ENCODE measurements at places on chromosomes 5 and 9. TPM values are rescaled to one million over a fixed set of nuclear protein-coding genes. Genes with fewer than 3 reads are reported as not detected.

DNA sequence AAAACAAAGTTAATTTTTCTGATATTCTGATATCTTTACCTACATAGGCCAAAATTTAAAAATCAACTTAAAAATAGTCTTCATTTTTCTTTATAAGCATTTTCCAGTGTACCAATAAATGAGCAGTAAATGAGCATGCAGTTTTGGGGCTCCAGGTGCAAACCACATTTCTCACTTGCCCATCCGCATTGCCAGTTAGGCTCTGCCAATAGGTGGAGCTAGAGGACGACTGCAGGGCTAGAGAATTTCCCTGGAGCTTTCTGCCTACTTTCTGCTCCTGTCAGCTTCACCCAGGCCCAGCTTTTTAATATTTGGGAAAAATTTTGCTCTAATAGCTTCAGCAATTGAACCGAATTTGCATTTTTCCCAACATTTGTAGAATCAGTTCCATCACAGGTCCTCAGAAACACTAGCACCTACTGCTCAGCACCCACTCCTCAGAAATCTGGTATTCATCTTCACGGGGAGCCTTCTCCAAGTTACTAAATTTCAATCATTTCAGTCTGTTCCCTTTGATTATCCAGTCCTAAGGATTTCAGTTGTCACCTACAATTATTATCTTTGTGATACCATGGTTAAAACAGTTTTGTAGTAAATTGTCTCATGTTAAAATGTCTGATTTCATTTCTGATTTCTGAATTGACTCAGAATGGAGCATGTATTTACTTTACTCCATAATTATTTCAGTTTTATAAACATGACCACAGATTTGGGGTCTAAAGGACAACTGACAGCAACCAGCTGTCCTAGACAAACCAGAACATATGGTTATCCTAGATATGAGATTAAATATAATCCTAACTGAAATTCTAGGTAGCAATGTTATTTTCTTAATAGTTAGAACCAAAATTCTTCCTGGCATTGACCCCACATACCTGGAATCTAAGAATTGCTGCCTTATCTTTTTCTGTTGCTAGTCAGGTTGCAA lies 104.6 kb upstream of the FAM174A start:
- peak; percentile 64 for DNase-seq

DNA sequence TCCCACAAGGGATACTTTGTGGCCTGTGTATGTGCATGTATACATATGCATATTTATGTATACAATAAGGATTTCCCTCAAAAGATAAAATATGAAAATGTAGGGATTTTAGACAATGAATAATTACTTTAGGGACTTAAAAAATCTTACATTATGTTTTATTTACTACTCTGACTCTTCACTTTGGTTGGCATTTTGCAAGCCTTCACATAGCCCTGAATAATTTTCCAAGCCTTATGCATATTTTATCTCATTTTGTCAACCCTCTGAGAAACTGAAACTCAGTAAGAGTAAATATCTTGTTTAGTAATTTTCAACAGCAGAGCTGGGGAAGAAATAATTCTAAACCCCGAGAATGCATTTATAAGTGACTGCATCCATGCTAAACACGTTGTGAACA lies 153.0 kb upstream of the SLC24A2 start:
- no peak for DNase-seq

GRCh38 chr5:53956196-53956595 lies 354.2 kb downstream of the ARL15 start:
- DNase-seq, result no peak

Gene ANKS6
- total RNA-seq, result 16.9 TPM

- no peak for DNase-seq
Measured at GRCh38 chr5:76608833-76609232, 14.4 kb downstream of the F2RL2 start.

GRCh38 chr5:149754172-149754880 lies 24.2 kb downstream of the PPARGC1B start:
- DNase-seq, result no peak

Gene PCDHGB2
- total RNA-seq, result 1.5 TPM

DNA sequence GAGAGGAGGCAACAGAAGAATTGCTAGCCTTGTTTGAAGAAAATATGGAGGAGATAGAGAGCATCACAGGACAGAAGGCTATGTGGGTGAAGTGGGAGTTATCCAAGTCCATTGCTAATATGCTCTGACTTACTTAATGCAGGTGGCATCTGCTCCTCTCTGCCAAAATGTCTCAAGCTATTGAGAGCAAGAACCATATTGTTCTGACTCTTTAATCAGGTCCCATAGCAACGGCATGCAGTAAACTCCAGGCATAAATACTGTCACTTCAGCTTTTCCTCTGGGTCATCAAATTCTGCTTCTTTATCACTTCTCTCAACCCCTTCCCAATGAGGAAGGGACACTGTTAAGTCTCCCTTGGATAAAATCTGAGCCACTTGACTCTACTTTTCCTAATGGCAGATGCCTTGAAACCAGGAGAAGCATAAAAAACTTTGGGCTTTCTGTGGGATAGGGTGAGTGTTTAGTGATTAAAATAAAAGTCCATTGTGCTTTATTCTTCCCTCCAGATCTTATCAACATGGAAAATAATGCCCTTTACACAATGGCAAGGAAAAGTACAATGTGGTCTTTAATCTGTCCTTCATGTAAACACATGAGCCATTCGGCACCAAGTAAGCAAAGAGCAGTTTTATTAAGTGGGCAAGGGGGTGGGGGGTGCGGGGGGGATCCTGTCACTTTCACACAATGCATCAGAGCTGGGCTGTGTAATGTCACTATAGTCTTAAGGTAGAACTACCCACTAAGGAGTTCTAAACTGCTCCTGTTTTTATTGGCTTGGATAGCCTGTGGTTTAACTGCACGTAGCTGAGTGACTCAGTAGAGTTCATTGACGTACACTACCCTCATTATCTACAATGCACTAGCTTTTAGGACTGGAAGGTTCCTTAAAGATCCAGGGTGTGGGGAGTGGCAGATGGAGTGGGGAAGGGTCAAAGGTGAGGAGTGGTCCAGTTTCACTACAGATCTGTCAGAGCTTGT lies 71.0 kb upstream of the TARS1 start:
- peak; percentile 71 for DNase-seq

Gene GABRP
- total RNA-seq, result not detected

- peak; percentile 6 for DNase-seq
Measured at GRCh38 chr9:83336706-83337105, 201.5 kb downstream of the FRMD3 start.

DNA sequence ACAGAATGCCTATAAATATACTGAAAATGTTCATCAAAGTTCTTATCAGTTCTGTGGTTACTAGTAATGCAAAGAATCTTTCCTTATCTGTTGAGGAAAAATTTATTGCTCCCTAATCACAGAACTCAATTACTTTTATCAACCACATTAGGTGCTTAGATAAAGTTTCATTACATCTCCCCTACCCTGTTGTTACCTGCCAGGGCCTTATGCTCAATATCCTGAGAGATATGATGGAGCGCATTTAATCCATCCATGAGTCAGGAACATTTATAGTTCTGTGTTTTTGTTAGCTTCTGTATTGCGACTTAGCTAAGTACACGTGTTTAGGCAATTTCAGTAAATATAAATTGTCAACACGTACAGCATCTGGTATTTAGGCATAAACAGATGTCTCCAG lies 164.3 kb upstream of the ST8SIA4 start:
- DNase-seq, result no peak

- no peak for DNase-seq
Measured at GRCh38 chr5:63916786-63917185, 45.5 kb downstream of the HTR1A start.

- DNase-seq, result no peak
Measured at GRCh38 chr5:95102687-95103086, 182.2 kb downstream of the MCTP1 start.

Gene MARCHF3
- 4.4 TPM for total RNA-seq

Gene DND1
- 0.26 TPM for total RNA-seq

- DNase-seq, result no peak
Measured at GRCh38 chr5:64806537-64806936, 37.8 kb downstream of the CWC27 start.

- no peak for DNase-seq
Measured at GRCh38 chr5:82384034-82384750, 106.0 kb upstream of the RPS23 start.

DNA sequence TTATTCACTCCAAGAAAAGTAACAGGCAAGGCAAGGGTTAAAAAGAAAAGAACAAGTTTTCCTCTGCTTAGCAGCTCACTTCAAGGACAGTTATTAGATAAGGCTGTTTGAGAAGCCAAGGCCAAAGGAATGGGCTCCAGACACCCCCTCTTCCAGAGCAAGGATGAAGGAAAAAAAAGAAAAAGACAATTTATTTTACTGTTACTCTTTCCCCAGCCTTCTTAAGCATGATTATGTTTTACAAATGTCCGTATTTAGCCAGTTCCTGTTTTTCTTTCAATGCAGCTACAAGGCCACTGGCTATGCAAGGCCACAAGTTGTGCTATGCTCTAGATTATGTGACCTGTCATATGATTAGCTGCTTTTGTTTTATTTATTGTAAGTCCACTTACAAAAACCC lies 106.5 kb upstream of the SIMC1 start:
- no peak for DNase-seq

- no peak for DNase-seq
Measured at GRCh38 chr5:116145416-116145815, 60.6 kb downstream of the COMMD10 start.

Gene SHISAL2B
- total RNA-seq, result not detected

GRCh38 chr5:136213919-136214493 lies 21.0 kb upstream of the SMIM32 start:
- no peak for DNase-seq

GRCh38 chr5:75335486-75335885 lies 1.5 kb upstream of the HMGCR start:
- DNase-seq, result peak; percentile 15

Gene DMRT3
- total RNA-seq, result not detected

DNA sequence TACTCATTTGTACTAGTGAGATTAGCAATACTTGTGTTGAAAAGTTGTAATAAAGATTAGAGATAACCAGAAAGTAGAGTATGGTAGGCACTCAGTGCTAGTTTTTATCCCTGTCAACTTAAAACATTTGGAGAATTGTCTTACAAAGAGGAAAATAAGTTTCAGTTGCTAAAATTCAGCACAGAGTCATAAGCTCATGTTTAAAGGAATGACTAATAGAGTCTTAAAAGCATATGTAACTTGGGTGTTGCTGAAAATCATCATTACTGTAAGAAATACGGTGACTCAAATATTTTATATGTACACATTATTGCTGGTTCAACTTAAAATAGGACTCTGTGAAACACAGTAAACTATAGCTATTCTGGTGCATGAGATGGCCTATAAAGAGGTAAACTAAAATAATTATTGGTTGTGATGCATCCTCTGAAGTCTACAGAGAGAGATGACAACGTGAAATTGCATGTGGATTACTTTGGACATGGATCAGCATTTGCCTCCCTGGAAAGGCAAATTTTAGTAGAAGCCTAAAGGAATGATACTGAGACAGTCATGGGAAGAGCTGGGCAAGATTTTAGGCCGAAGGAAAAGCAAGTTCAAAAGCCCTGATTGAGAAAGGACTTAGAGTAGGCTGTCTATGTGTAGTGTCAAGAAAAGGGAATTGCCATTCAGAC lies 34.6 kb downstream of the SGCD start:
- DNase-seq, result no peak

DNA sequence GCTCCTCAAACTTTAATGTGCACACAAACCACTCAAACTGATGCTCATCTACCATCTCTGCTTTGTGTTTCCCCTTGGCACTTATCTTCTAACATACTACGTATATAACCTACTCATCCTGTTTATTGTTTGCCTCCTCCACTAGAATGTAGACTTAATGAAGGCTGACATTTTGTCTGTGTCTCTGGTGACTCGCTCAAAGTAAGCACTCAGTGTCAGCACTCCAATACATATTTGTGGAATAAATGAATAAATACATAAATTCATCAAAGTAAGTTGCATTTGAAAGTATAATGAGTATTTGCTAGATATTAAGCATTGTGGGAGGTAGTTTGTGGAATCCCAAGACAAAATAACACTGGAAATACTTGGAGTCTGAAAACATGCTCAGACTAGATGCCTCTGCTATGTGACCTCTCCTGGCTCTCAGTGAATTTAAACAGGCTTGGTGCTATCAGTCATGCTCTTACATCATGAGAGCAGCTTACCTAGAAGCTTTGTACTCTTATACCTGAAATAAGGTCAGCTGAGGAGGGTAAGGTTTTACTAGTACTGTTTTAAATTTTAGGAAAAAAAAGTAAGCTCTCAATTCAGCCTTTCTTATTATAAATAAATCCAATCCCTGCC lies 37.0 kb upstream of the RANBP6 start:
- DNase-seq, result no peak

GRCh38 chr5:58300346-58300895 lies 159.5 kb downstream of the PLK2 start:
- DNase-seq, result no peak

Gene LCN10
- total RNA-seq, result not detected

DNA sequence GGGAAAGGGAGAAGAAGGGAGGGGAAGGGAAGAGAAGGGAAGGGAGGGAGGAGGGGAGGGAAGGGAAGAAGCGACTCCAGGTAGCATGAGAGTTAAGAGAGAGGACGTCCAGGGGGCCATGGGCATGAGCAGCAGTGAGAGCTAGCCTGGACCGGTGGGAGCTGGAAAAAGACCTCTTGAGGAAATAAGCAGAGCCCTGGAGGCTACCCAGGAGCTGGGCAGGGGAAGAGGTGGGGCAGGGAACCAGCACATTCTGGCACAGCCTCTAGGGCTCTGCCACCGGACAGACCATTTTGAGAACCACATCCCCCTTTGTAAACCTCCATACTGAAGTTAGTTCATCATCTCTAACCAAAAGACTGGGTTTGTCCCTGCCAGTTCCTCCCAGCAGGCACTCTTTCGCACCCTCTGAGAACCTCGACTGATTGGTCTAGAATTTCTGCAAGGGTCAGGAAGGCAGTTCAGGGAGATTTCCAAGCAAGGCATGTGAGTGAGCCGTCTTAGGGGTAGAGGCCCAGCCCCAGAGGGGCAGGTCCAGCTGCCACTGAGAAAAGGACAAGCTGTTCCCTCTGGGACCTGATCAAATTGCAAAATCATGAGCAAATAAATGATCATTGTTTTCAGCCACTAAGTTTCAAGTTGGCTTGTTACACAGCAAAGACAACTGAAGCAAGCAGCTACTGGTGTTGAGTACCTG lies 11.6 kb downstream of the NAIF1 start:
- no peak for DNase-seq

- DNase-seq, result no peak
Measured at GRCh38 chr9:137000177-137000930, 4.0 kb upstream of the CLIC3 start.

Gene IFNA5
- total RNA-seq, result not detected

DNA sequence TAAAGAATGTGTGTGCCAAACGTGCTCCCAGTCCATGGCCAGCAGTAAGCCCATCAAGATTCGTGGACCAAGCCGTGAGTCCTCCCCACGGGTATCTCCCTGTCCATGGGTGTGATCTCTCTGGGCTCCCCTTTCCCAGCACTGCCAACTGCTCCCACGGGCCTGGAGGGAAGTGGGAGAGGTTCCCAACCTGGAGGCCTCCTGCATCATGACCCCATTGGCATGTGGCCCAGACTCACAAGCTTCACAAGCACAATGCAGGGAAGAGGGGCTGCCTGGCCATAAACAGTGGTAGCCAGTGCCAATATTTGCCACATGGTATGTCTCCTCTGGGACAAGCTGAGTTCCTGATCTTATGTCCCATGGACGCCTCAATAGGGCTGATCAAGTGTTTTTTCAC lies 59.1 kb downstream of the ABLIM3 start:
- DNase-seq, result no peak

- no peak for DNase-seq
Measured at GRCh38 chr5:159005062-159005461, 94.7 kb downstream of the EBF1 start.

Gene GHR
- 60.6 TPM for total RNA-seq

GRCh38 chr5:79070350-79070667 lies 742 bp downstream of the BHMT2 start:
- DNase-seq, result no peak

Gene GCNT1
- total RNA-seq, result 0.24 TPM

- DNase-seq, result no peak
Measured at GRCh38 chr5:94161801-94162200, 420.4 kb upstream of the POU5F2 start.
